ENCODE measurements at places on chromosomes 12 and 14.

DNA sequence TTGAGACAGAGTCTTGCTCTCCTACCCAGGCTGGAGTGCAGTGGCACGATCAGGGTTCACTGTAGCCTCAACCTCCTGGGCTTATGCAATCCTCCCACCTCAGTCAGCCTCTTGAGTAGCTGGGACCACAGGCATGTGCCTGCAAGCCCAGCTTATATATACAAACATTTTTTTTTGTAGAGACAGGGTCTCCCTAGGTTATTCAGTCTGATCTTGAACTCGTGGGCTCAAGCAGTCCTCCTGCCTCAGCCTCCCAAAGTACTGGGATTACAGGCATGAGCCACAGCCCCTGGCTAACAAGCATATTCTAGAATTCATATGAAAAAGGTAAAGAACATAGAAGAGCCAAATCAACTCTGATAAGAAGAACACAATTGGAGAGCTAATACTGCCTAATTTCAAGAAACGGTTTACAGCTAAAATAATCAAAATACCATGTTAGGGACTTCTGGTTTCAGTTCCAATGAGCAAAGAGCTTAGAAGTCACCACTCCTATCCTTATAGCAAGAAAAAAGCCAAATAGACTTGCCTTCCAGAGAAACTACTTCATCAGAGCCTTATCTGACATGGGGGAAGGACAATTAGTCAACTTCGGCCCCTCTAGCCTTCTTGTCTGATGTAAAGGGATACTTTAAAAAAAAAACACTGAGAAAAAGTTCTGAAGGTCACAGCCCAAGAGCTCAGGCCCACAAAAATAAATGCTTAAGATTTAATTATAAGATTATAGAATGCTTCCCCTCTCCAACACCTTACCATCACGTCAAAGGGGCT lies 37.6 kb downstream of the TMEM116 start:
- DNase-seq: no peak

DNA sequence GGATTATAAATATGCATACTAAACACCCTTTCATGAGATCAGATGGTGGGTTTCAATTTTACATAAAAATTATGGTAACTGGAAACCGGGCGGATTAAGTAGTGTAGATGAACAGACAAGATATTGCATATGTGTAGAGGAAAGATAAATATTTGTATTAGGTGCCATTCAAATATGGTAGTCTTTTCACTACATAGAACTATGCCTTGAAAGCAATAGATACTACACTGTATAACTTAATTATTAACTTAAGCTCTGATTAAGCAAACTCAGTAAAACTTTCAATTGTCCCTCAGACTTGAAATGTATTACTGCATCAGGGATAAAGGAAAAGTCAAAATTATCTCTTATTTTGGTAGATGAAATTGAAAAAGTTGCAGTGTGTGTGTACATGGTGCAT lies 1.9 kb downstream of the PTPN21 start:
- no peak for DNase-seq

- DNase-seq: no peak
Observed at GRCh38 chr14:35331605-35332516, 39.7 kb downstream of the PSMA6 start.

DNA sequence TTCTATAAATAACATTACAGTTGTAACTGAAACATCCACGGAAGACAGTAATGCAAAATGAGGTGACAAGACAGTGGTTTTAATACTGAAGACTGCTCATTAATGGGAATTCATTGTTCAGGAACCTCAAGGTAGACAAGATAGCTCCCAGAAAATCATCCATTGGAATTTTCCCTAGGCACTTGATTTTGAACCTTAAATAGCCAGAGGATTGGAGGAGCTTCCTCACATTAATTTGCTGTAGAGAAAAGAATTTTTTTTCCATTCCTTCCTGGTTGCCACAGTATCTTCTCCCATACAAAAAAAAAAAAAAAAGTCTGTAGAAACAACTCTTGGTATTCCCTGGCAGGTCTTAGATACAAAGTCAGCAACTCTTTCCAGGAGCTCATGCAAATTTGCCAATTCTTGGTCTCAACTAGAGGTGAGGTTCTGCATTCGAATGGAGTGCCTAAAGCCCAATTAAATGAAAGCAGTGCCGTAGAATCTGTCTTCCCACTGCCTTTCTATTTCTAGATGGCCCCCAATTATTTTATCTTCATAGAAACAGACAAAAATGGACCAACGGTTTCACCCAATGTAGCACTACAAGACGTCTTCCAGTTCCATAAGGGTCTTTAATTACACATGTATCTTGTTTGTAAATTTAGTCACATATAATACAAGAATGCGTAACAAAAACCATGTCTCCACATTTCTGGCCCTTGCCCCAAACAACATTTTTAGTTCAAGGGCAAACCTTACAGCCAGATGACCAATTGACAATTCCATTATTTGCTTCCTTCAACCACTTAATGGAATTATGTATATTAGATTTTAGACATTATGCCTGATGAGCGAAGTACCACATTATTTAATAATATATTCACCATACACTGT lies 13.5 kb downstream of the SLC38A2 start:
- no peak for DNase-seq

- DNase-seq: no peak
Observed at GRCh38 chr14:86450085-86450484, 920.1 kb downstream of the FLRT2 start.

- DNase-seq: no peak
Observed at GRCh38 chr14:41154143-41154807, 452.4 kb upstream of the LRFN5 start.

DNA sequence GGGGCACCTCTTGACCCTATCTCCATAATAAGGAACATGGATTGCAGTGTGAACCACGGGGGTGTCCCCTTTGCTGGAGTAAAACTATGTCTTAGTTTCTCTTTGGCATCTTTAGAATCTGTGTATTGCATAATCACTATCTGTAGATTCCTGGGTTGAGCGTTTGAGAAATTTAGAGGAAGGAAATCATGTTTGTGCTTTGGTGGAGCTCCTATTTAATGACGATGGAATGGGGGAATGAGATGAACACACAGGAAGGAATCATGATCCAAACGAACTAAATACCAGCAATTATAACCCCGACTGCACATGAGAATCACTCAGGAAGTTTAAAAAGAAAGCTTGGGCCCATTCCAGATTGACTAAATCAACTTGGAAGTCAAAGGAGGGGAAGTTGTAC lies 1.3 kb upstream of the MYG1 start:
- no peak for DNase-seq

- DNase-seq: no peak
Observed at GRCh38 chr14:32940066-32940651, 1.5 kb downstream of the NPAS3 start.

GRCh38 chr12:2149091-2149490 lies 96.3 kb downstream of the CACNA1C start:
- no peak for DNase-seq

DNA sequence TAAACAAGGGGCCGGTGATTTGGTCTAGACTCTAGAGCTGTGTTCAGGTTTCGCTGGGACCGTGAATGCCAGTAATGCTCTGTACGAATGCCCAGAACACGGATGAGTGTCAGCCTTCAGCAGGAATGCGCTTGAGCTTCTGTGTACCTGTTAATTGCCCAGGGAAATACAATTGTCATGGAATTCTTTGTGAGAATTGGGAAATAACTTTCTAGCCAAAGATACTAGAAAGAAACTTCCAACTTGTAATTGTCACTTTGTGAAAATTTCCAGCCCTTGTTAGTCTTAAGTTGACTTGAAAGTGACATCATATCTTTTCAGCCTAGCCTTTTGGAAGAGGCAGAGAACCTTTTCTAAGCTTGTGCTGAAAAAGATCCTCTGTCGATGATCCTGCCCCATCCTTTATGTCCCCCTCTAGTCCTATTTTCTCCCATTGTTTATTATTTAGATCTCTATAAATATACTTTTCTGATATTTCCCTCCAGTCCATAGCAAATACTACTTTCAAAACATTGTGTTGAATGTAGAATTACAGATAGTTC lies 2.7 kb downstream of the CHST11 start:
- DNase-seq: no peak

DNA sequence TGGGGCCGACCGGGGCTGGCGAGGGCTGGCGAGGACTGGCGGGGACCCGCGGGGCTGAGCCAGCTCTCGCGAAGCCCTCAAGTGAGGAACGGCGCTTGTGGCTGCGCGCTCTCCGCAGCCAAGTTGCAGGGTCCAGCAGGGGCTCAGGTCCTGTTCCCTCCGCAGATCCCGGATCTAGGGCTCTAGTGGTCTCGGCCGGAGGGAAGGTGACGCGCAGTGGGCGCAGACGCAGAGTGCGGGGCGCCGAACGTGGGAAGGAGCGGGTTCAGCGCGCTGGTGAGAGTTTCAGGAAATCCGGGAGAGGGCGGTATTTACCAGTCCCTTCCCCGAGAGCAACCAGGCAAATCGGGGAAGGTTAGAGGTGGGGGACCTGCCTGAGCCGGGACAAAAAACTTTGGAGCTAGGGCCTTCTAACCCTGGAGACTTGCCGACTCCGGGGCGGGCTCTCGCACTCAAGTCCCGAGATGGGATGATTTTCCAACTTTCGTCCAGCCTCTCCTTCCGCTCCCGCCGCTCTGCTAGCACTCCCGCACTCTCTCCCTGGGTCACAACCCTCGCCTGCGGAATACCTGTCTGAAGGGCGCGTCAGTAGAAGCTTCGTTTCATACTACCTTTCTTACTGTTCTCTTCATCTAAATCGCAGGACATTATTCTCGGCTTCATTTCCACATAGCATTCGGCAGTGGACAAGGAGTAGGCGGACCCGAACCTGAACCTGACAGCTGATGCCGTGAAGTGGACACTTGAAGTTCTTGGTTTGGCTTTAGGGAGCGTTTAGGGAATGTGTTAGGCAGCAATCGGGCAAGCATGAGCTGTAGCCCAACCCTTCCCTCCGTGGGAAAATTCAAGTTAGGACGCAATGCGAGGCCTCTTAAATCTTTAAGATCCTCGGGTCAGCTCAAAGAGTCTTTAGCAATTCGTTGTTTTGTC lies 13.6 kb upstream of the PAX9 start:
- no peak for DNase-seq

Measured in GM12892 (cell line).